ENCODE measurements at places on chromosomes 6 and 20. TPM values are rescaled to one million over a fixed set of nuclear protein-coding genes. Genes with fewer than 3 reads are reported as not detected.

- H3K36me3 ChIP-seq, result no peaks in the 10 kb centered on the region
- H3K27me3 ChIP-seq, result no peaks in the 10 kb centered on the region
- DNase-seq, result peak; percentile 3
- 0 out of 2 replicates have a peak, but pooled peaks cover 3% of the 10 kb centered on the region for H3K4me1 ChIP-seq
- H3K27ac ChIP-seq, result no peak overlapping the region
Observed at GRCh38 chr6:11770546-11771466, 7.8 kb downstream of the ADTRP start.

The SRSF3 gene
- 395 TPM for total RNA-seq

GRCh38 chr6:45002390-45003105, 325.6 kb upstream of the RUNX2 start:
- no peak overlapping the region for H3K27ac ChIP-seq
- no peaks in the 10 kb centered on the region for H3K27me3 ChIP-seq
- H3K4me1 ChIP-seq, result peaks cover 3% of the 10 kb centered on the region

The JAG1 gene
- 8.8 TPM for total RNA-seq

The COL19A1 gene
- 6.1 TPM for total RNA-seq

- H3K4me3 ChIP-seq, result no peak overlapping the region
- H3K36me3 ChIP-seq, result peaks cover 51% of the 10 kb centered on the region
- H3K27me3 ChIP-seq, result no peaks in the 10 kb centered on the region
- no peak for DNase-seq
- H3K4me1 ChIP-seq, result peaks cover 9% of the 10 kb centered on the region
- H3K27ac ChIP-seq, result no peak overlapping the region
Observed at GRCh38 chr6:31838968-31839367, 11.4 kb downstream of the HSPA1B start.

DNA sequence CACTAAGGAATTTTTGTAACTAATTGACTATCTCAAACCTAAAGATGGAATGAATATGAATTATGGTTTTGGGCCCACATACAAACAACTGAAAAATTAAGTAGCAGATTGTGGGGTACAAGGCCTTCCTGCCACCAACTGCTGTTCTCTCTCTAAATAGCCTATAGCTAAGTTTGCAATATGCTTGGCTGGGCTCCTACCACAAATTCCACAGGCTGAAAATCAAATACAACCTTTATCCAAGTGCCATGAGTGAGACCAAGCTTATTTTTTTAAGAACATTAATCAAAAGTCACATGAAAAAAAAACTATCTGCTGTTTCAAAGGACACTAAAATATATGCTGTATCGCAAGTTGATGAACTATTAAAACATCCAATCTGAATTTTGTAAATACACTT, 52.1 kb downstream of the TENT5A start:
- H3K36me3 ChIP-seq, result no peaks in the 10 kb centered on the region
- no peak overlapping the region for H3K4me3 ChIP-seq
- peaks cover 20% of the 10 kb centered on the region for H3K4me1 ChIP-seq
- DNase-seq, result no peak
- no peaks in the 10 kb centered on the region for H3K27me3 ChIP-seq
- no peak overlapping the region for H3K27ac ChIP-seq

- no peaks in the 10 kb centered on the region for H3K27me3 ChIP-seq
- no peak overlapping the region for H3K27ac ChIP-seq
- no peak overlapping the region for H3K4me3 ChIP-seq
- peaks cover 3% of the 10 kb centered on the region for H3K36me3 ChIP-seq
- no peaks in the 10 kb centered on the region for H3K4me1 ChIP-seq
- no peak for DNase-seq
Observed at GRCh38 chr20:20580139-20580538, 132.3 kb downstream of the RALGAPA2 start.

DNA sequence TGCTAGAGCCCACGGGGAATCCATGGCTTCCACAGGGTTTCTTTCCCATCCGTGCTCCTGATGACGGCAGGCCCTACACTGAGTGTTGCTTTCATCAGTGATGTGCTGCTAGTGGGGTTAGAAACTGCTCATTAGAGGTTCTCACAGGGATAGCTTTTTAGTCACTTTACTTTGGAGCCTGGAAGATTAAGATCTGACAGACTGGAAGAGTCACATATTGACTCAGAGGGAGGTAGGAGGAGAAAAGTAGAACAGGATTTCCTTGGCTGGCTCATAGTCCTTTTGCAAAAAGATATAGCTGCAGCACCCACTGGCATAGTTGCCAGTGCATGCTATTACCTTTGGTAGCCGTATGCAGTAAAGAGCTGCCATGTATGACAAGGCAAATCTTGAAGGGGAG, 890.3 kb downstream of the C6orf118 start:
- H3K4me3 ChIP-seq, result no peak overlapping the region
- H3K27me3 ChIP-seq, result no peaks in the 10 kb centered on the region
- no peak for DNase-seq
- H3K4me1 ChIP-seq, result no peaks in the 10 kb centered on the region
- H3K36me3 ChIP-seq, result no peaks in the 10 kb centered on the region

GRCh38 chr6:163243083-163243482, 171.4 kb upstream of the QKI start:
- H3K27me3 ChIP-seq, result no peaks in the 10 kb centered on the region
- H3K4me3 ChIP-seq, result no peak overlapping the region
- no peaks in the 10 kb centered on the region for H3K4me1 ChIP-seq
- no peak for DNase-seq
- no peak overlapping the region for H3K27ac ChIP-seq
- H3K36me3 ChIP-seq, result no peaks in the 10 kb centered on the region

DNA sequence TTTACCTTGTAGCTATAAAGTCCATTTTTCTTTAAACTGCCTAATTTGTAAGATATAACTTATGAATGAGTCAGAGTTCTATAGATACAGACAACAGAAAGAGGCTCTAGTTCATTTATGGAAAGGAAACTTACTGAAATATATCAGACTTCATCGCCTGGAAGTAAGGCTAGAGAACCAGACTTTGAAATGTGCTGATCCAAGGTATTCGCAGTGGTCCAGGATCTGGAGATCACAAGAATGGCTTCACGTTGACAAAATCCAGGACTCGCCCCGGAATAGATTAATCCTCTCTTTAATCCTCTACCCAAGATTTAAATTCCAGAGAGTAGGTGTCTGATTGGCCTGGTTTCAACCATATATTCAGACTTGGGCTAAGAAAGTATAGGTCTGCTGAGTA, 69.1 kb upstream of the LOC128125822 start:
- H3K27me3 ChIP-seq, result no peaks in the 10 kb centered on the region
- H3K4me3 ChIP-seq, result no peak overlapping the region
- no peaks in the 10 kb centered on the region for H3K4me1 ChIP-seq
- H3K27ac ChIP-seq, result no peak overlapping the region
- no peak for DNase-seq

DNA sequence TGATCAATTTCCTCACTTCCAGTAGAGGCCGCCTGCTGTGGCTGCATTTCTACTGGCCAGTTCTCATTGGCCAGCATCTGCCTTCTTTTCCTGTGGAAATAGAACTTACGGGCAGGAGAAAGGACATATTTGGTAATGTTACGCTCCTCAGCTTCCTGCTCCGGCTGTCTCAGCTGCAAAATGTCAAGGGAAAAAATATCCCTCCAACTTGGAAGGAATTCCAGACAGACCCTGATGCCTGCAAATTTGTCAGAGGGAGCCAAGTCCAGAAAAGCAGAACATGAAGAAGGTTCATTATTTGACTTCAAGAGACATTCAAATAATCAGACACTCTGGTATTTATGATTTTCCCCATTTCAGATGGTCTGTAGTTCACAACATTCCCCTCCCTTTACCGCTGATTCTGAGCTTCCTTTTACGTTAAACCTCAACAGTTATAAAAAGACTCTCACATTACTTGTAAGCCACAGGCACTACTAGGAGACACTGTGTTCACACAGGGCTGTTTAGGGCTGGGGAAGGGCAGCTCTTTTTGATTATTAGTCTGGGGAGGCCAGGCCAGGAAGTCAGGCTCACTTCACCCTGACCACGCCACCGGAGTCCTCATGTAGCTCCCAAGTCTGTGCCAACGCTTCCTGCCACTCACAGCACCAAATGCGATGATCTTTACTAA, 179.6 kb upstream of the CCN2 start:
- H3K4me1 ChIP-seq, result peaks cover 31% of the 10 kb centered on the region
- H3K27ac ChIP-seq, result peak overlapping the region; percentile 61
- H3K4me3 ChIP-seq, result no peak overlapping the region

All from SJCRH30 (cell line).